SJSA1 (cell line): ENCODE measurements at places on chromosomes 7 and 10.
A peak's percentile ranks its signal among the peaks of the same experiment; 100 is the strongest.

- no peak for DNase-seq
Measured at GRCh38 chr7:106175507-106175906, 63.4 kb upstream of the SYPL1 start.

DNA sequence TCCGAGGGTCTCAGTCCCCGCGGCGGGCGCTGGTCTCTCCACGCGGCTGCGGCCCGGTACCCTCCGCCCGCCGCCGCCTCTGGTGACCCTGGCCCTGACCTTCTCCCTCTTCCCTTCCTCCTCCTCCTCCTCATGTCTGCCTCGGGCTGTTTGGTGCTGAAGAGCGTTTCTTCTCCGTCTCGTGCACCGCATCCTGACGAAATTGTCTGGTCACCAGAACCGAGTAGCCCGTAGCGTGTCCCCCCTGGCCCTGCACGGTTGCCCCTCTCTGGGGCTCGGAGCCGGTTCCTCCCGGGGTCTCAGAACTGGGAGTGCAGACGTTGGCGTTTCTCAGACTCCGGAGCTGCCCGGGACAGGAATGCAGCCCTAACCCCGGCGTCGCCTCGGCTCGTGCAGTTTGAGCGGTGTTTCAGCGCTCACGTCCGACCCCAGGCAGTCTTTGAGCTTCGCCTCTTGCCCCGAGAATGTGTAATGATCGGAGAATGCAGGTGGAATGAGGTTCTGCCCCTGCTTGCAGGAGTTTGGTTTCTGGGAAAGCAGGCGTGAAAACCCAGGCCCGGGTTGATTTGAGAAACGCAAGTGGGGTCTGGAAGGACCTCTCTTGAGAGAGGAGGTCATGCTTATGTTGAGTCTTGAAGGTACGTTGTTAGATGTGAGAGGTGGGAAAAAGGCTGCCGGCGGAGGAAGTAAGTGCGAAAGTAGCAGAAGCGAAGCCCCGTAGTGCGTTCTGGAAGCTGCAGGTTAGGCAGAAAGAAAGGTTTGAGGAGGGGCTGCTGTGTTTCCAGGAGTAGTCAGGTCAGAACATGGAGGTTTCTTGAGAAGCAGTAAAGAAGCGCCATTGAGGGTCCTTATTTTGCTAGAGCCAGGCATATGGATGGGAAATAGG, 743 bp downstream of the RBM17 start:
- peak; percentile 57 for DNase-seq

DNA sequence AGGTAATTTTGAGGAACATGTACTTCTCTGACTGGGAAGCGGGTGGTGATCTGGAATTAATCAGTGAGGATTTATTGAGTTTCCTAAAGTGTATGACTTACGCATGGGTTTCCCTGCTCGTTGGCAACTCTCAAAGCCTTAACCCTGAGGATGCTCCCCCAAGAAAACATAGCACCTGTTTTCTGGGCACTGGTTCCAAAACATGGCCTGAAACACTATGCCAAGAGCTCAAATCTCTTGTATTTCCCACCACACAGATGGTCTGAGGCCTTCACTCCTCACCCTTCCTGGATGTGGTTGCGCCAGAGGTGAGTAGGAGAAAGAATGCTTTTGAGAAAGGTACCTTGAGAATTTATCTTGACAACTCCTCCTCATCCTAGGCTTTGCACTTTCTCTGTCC, 250.4 kb downstream of the FZD1 start:
- DNase-seq, result no peak

DNA sequence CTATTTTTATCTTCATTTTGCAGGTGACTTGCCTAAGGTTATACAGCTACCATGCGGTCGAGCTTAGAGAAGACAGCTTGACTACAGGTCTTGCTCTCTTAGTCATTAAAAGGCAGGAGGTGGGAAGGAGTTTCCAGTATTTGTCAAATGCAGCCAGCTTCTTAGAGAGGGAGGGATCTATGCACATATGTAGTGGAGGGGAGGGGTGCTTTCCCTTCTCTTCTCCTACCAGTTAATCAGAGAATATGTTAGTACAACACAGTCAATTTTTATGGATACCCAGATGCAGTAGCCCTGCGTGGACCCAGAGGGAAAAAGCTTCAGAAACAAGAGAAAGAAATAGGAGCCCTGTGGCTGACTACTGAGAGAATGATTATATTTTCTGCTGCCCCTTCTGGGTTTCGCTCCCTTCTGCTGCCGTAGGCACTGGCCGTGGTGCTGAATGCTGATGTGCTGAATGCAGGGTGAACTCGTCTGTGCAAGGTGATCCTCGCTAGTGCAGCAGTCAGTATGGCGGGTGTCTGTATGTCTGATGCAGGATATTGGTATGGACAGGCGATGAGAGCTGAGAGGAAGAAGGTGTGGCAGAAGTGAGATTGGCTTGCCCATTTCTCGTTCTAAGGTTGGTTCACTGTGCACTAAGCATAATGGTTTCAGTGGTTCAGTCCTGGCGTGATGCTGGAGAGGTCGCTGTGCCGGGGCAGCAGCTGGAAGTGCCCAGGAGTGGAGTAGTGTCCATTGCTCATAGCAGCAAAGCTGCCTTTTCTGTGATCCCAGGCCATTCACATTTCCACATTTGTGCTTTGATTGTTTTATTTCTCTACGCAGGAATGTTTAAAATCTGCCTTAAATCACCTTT, 189.2 kb upstream of the PODXL start:
- DNase-seq, result no peak

- DNase-seq, result no peak
Measured at GRCh38 chr10:116171505-116171904, 101.5 kb downstream of the GFRA1 start.

- no peak for DNase-seq
Measured at GRCh38 chr10:79166741-79167140, 98.0 kb downstream of the ZMIZ1 start.

DNA sequence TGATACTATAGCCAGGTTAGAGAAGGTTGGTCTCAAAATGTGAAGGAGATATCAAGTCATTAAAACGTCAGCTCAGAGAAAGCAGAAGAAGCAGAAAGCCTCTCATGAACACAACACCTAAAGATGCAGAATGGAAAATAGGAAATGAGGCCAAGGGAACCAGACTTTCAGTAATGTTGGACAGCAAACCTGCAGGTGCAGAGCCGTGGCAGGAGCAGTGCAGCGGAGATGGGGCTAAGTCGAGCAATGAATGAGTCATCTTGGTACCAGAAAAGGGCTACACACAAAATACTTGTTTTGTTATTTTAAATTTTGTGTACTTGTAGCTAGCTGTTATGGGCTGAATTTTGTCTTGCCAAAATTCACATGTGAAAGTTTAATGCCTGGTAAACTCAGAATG, 479.6 kb upstream of the POM121L12 start:
- DNase-seq, result no peak

DNA sequence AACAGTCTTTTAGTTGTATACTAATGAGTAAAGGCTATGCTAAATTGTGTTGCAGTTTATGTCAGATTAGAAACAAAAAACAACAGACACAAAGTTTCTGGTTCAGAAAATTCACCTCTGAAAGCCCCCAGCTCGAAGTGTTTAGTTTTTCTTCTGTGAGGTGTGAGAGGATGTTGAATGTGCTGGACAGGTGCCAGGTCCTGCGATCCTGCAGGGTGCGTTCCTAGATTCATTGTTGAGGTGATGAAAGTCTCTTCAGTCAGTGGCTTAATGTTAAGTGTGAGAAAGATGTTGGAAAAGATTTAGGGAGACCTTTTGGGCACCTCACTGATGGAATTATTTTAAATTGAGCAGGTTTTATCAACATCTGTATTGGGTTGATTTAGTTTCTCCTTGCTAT, 287.3 kb downstream of the SDK1 start:
- DNase-seq, result no peak

DNA sequence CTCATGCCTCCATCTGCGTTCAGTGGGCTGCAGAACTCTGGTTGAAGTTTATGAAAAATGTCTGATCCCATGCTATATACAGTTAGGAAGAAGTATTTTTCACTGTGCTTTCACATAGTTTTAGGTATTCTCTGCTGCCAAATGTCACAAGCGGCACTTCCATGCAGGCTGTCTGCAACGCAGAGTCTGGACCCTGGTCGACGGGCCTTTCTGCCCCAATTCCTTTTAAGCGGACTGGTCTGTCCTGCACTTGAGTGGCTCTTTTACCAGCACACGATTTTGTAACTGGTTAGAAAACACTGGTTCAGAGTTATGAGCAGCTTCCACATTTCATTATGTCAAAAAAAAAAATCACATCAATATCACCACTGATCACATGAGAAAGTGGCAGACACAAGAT, 143.0 kb downstream of the DIP2C start:
- DNase-seq, result no peak

DNA sequence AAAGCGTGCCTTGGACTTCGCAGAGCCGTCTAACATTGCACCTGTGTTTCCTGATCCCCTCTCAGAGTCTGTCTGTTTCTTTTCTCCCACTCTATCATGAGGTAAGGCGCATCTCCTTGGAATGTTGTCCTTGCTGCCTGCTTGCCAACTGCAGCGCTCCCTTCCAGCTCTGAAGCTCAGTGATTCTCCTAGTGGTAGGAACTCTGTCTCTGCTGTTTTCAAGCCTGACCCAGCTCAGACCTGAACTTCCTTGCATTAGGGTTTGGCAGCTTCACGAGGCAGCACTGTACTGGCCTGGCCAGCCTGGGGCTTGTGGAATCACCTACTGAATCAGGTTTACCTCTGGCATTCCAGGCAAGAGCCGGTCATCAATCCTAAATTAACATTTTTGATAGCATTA, 123.9 kb downstream of the CREB5 start:
- DNase-seq, result no peak

DNA sequence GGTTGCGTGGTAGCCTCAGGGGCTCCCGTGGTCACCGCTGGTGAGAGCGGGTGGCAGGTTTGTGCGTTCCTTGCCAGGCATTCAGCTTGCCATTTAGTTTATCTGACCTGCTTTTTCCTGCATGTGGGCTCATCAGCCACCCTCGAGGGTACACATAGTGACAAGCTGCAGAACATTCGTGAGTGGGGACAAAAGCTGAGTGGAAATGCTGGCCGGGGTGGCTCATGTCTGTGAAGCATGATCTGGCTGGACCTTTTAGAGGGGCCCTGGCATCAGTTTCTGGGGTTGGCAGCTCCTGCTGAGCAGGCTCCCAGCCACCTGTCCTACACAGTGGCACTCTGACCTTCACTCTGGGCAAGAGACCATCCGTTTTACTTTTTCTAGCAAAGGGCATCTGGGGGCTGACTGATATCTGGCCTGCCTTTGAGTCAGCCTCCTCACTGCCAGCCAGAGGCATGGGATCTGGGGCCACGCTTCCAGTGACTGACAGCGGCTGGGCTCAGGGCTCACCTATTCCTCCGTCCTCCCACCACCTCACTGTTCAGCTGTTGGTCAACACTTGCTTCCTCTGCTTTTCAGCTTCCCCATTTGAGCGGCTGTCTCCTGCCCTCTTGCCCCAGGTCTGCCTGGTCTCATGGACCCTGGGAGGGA, 75.0 kb downstream of the LANCL2 start:
- DNase-seq, result no peak

DNA sequence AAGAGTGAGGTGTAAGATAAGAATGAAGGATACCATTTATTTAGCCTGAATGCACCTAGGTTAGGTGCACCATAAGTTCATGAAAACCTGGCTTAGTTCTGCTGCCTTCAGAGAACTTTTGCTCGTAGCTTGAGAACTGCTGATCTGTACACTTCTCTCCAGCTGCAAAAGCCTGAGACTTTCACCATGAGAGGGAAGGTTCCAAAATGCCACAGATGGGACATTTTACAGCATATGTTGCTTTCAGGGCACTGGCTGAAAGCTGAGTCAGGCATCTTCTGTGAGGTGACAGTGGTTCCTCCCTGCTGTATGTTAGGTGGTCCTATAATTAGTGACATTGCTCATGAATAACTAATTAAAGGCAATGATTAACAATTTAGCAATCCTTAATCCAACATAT, 298.3 kb downstream of the GALNT17 start:
- DNase-seq, result no peak

- no peak for DNase-seq
Measured at GRCh38 chr10:18223898-18224297, 83.7 kb downstream of the CACNB2 start.

GRCh38 chr7:151400626-151401315, 9.1 kb downstream of the WDR86 start:
- DNase-seq, result no peak

GRCh38 chr10:114453576-114453975, 49.3 kb upstream of the AFAP1L2 start:
- no peak for DNase-seq
